Fibroblast of villous mesenchyme (primary cell): ENCODE measurements at places on chromosomes 11 and 22.
A peak's percentile ranks its signal among the peaks of the same experiment; 100 is the strongest.

- DNase-seq: no peak
Measured at GRCh38 chr11:109267293-109268095, 154.5 kb upstream of the C11orf87 start.

- no peak for DNase-seq
Measured at GRCh38 chr11:130047141-130047540, 22.6 kb upstream of the APLP2 start.

DNA sequence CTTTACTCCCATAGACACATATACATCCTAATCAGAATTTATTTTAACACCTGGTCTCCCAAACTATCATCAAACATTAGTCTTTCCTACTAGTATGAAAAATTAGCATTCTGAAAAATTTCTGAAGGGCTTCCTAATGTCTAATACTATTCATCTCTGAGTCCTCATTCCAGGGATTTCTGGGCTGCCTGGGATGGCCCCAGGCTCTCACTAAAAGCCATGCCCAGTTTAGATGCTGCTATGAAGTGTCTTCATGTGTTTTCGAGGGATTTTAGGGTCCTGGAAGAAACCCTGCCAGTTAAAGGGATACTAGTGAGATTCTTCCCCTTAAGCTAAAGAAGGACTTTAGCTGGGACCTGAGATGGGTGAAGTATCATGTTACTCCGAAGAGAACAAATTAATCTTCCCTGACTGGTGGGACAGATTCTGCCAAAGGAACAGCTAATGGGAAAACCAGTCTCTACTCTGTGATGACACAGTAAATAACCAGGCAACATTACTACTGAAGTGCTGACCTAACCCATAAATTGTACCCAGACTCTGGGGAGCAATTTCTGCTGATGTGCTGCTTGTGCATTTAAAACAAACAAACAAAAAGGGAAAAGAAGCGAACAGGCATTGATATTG, 342.6 kb downstream of the SOX6 start:
- DNase-seq: no peak

DNA sequence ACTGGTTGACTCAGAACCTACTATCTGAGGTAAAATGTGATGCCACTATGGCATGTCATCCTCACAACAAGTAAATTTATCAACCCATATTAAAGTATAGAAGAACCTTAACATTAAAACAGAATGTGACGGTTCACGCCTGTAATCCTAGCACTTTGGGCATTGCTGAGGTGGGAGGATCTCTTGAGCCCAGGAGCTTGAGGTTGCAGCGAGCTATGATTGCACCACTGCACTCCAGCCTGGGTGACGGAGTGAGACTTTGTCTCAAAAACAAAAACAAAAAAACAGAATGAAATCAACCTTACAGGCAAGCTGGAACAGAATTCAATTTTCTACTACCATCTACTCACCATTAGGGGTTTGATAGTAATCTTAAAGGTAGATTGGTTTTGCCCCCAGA, 86.2 kb downstream of the PLEKHA7 start:
- DNase-seq: no peak

DNA sequence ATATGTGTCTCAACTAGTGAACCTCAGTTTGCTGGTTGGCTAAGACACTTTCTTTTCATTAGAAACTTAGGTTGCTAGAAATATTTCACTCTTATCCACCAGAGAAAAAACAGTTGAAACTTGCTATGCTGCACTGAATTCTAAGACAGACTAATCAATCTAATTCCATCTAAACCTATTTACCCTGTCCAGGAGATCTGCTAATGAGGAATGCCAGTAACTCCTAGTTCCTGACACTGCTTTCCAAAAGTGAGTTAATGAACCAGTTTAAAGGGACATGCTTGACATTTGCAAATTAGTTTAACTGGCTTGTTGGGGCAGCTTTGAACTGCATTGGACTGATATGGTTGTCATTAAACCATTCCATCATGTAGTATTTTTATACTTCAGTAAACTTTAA, 258.5 kb downstream of the CNTN5 start:
- DNase-seq: no peak

DNA sequence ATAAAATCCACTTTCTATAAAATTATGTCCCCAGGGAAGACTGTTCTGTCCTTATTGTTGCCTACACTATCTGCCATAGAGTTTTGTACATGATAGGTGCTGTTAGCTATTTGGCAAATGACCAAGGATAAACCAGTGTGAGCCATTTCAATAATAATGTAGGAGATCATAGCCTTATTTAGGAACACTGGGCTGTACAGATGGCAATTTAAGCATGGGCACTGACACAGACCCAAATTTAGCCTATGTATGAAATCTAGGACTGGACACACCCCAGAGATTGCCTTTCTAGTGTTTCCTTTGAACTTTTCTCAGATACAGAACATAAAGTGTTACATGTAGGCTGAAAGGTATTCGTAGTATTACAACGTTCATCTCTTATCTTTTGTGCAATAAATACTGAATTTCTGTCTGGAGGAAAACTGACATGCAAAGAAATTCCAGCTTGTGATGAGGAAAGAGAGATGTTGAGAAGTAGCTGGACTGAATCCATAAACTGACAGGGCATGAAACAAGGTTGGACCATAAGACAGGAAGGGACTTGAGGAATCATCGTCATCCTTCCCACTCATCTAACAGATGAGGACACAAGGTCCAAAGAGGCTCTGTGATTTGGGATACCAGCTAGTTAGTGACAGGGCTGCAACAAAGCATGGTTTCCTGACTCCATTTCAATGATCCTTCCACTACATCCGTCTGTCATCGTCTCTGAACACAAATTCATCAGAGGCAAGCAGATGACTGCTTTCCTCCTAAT, 60.3 kb downstream of the TMPRSS5 start:
- DNase-seq: no peak

GRCh38 chr11:115060840-115061239, 382.5 kb downstream of the NXPE2 start:
- DNase-seq: no peak

DNA sequence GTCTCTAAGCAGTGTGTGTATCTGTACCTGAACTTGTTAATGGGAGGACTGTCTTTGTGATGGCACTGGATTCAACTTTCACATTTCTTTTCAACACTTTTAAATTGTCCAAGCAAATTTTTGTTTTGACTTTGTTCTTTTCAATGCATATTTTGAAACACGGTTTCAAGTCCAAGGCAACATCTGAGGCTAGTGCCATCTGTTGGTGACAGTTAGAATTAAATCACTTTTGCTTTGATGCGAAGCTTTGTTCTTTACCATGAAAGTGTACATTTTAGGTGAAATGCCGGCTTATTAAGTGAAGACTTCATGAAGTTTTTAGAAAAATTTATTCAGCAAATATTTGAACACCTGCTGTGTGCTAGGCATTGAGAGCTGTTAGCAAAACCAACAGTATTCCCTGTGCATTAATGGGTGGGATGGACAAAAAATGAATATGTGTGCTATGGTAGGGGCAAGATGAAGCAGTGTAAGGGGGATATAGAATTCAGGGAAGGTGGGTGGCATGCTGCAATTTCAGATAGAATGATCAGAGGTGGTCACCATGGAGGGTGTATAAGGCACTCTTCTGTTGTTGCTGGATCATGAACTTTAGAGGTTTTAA, 70.2 kb downstream of the DDX10 start:
- DNase-seq: peak; percentile 26

- DNase-seq: no peak
Measured at GRCh38 chr11:45472716-45473317, 186.7 kb upstream of the SYT13 start.

GRCh38 chr11:114200351-114201133, 95.7 kb upstream of the NNMT start:
- DNase-seq: no peak

GRCh38 chr11:76903325-76903724, 42.6 kb downstream of the ACER3 start:
- DNase-seq: no peak

DNA sequence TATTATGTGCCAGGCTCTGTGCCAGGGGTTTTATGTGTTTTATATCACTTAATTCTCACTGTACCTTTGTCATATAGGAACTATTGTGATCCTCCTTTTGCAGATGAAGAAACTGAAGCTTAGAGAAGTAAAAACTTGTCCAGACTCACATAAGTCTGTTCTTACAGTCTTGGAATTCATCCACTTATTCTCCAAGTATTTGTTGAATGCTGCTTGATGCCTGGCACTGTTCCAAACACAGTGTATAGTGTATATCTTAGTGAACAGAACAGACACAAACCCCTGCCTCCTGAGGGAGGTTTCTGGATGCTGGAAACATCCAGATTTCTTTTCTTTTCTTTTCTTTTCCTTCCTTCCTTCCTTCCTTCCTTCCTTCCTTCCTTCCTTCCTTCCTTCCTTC, 29.0 kb upstream of the FGF3 start:
- no peak for DNase-seq

DNA sequence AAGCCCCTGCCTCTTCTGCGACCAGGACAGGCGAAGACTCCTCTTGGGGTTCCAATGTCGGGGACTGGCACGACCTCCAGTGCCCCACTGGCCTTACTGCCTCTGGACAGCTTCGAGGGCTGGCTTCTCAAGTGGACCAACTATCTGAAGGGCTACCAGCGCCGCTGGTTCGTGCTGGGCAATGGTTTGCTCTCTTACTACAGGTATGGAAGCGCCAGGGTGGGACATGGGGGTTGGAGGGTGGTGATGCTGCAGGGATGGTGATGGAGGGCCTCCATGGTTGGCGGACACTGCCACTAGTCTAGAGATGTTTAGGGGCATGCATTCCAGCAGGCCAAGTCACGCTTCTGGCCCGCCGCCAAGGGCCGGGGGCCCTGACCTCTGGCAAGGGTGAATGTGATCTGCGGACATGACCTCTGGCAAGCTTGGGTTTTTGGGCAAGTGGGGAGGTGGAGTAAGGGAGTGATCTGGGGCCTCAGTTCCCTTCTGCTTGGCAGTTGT, 727 bp downstream of the OSBP2 start:
- DNase-seq: no peak

DNA sequence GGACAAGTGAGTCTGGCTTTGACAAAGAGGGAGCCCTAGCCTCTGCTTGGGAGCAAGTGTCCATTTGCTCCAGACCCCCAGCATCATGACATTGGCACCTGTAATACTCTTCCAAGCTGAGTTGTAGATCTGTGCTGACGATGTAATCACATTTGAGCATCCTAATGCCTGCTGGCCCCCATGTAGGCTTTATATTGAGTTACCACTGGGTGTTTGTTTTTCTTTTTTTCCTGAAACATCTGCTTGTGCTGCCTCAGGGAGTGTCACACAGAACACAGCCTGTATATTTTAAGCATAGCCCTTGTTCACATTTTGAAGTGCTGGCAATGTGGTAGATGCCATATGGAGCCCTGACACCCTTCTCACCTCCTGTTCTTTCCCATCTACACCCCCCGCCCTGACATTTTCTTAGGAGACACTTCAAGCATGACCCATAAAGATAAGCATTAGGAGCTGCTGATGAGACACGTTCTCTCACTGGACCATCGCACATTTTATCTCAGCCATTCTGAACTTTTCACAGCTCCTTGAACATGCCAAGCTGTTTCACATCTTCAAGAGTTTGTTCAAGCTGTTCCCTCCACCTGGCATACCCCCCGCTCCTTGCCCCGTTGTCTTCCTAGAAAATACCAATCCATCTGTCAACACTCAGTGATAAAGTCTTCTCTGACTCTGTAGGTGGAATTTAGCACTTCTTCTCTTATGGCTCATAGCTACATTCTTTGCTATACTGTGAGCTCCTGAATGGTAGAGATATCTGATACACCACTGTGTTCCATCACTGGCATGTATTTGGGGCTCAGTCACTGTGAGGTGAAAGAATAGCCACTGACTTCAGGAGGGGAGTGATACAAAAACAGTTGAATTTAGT, 128.7 kb downstream of the TRIM44 start:
- peak; percentile 25 for DNase-seq

DNA sequence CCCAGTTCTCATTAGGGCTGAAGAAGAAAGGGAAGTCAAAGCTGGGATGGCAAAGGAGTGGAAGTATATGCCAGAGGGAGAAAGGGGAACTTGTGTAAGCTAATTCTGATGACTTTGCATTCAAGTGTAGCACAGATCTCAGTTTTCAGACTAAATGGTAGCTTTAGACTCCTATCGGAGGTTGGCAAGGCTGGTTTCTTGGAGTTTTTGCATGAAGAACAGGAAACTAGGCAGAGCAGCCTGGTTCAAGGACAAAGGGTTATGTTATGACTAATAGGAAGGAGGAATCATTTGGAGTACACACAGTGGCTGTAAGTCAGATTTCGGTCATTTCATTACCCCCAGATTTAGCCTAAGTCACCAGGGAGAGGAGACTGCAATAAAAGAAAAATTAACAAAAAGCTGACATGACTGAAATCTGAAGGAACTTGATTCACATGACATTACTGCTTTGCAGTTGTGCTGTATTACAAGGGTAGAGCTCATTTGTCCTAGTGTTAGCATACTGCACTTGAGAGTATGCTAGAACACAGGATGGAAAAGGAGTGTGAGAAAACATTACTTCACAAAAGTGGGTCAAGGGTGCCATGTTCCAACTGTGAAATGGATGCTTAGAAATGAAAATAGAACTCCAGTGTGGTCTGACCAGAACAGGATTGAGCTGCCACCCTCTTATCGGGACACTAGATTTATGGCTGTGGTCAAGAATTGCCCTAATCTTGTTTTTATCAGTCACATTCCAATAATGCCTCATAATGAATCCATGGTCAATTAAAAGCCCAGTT, 23.6 kb downstream of the ADM start:
- DNase-seq: peak; percentile 93
